Stimulated activated CD8-positive, alpha-beta memory T cell treated with anti-CD3 and anti-CD28 coated beads, Interleukin-2, amount 100 ng/mL, for 1 hour (primary cell): ENCODE measurements at places on chromosomes 4 and X.

DNA sequence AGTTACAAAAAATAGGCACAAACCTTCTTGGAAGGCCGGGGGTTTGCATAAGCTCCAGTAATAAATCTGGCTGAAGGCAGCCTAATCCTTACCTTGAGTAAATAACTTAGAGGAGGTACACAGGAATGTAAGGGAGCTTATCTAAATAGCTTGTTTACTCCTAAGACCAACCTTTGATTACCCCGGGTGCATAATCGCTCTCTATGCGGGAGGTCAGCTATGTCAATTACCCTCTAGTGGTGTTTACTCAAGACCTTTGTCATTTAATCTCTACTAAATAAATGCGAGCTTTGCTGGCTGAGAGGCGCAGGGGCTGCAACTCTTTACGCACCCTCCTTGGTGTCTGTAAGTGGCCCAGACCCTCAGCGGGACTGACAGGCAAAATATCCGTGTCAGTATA lies 50.2 kb upstream of the MAP9 start:
- DNase-seq = no peak

DNA sequence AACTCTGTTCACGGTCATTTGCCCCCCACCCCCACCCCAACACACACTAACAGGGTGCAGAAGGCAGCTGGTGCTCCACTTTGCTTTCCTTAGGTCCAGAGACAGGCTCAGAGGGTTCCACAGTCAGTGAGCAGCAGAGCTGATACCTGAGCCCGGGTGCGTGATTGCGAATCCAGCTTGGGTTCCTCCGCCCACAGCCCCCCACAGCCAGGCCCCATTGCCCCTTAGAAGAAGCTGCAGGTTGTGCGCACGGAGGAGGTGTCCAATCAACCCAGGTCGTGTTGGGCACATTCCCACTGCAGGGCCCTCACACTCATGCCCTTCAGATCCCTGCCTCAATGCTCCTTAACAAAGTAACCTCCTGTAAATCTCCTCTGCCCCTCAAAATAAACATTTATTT lies 85.0 kb downstream of the WFS1 start:
- no peak for DNase-seq

- no peak for DNase-seq
Observed at GRCh38 chr4:124409044-124409443, 303.5 kb downstream of the ANKRD50 start.

DNA sequence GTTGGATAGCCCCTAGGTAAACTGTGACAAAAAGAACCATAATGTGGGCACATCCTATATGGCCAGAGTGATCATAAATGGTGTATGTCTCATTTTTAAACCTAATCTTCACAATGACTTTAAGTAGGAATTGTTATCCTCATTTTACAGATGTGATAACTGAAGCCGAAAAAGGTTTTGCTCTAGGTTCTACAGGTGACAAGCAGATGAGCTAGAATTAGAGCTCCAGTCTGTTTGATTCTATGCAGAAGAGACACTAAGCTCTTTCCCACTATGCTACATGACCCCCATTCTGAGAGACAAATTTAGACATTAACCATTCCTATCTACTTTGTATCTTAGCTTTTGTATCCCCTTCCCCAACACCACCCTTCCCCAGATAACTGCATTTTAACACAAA lies 2.0 kb downstream of the AREG start:
- DNase-seq = no peak

DNA sequence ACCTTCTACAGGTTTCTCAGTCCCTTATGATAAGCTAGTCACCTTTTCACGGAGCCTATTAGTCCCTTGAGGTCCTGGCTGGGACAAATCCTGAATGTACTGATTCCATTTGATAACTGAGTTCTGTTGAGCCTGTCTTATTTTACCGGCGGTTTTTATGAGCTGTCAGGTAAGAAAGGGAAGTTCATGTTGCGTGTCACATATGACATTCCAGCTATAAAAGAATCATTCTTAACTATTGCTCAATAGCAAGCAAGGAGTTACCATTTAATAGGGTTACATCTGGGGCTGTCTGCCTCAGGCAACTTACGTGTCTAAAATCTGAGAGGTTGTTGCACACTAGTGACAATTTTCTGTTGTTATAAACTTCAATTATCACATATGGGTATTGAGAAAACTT lies 394.6 kb downstream of the TECRL start:
- DNase-seq = no peak

GRCh38 chr4:127419431-127419830 lies 213.3 kb upstream of the INTU start:
- DNase-seq = no peak

GRCh38 chrX:74535086-74535407 lies 79.4 kb downstream of the RLIM start:
- DNase-seq = no peak
